Fibroblast of skin of back (primary cell): ENCODE measurements at places on chromosomes 2 and 18.

DNA sequence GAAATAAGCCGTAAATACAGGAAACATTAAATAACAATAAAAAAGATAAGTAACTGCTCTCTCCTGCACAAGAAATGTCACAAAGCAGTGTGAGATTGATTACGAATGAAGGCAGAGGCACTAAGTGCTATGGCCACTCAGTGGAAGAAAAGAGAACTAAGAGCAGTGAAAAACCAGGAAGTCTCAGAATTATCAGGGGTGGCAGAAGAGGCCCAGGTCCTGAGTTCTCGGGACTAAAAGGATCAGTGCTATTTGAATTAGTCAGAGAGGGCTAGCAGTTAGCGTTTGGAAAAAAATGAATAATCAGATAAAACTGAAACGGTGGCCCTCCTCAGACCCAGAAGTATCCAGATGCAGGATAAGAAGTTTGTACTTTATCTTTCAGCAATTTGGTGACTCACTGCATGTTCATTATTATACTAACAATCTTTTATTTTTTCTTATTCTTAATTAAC is 367.1 kb downstream of the ZEB2 start:
- DNase-seq, result peak; percentile 76

- DNase-seq, result no peak
These were observed 557.7 kb upstream of the CHAC2 start for GRCh38 chr2:53209679-53210458.

- DNase-seq, result no peak
These were observed 131.0 kb upstream of the ARL5A start for GRCh38 chr2:151959238-151959637.

GRCh38 chr2:18519914-18520450 is 40.5 kb downstream of the RDH14 start:
- DNase-seq, result no peak

GRCh38 chr2:197090742-197091367 is 164.3 kb upstream of the PGAP1 start:
- DNase-seq, result no peak

DNA sequence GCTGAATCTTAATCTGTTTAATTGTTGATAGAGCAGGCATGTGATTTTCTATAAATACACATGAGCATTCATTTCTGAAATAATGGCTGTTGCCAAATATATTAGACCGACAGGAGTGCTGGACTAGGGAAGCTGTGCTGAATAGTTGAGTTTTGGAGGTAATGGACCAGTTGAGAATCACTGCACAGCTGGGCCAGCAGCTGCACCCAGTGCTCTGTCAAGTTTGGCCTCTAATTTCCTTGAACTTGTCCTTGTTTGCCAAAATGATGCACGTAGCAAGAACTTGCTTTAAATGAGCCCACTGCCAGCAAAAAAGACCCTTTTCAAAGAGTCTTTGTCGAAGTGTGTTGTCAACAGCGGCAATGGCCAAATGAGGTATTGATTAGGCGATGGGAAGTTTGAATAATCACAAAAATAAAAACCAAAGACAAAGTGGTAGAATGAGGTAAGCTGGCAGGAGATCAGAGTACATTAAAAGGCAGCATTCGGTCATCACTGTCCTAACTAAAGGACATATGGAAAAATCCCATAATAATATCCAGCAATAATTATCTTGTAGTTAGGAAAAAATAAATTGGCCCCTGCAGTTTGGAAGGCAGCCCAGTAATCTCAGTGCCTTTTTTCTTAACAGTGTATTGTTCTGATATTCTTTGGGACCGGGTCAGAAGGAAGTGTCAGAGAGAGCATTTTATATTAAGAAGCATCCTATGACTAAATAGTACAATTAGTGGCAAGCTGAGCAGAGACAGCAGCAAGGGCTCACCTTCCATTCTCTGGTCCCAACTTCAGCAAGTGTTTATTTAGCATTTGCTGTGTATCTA is 126.2 kb downstream of the RAPGEF4 start:
- no peak for DNase-seq

GRCh38 chr2:12787891-12788801 is 71.4 kb downstream of the TRIB2 start:
- DNase-seq, result peak; percentile 97

- DNase-seq, result no peak
These were observed 164.4 kb downstream of the SOCS6 start for GRCh38 chr18:70453058-70453775.

GRCh38 chr2:147888680-147889079 is 43.9 kb downstream of the ACVR2A start:
- no peak for DNase-seq

- DNase-seq, result peak; percentile 84
These were observed 30.3 kb upstream of the B3GNT7 start for GRCh38 chr2:231364961-231365810.

DNA sequence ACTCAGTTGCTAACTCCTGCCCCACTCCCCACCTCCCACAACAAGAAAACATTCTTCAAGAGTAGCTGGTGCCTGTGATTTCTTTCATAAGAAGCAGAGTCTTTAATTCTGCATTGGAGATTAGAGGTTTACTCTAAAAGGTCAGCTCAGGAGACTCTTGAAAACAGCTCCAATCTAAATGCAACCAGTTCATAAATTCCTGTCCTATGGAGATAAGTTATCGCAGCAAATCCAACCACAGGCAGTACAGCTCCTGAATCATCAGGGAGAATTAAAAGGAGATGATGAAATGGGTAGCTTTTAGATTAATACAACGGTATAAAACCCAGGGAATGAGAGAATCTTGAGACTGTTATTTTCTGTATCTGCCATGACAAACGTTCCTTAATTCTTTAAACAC is 130.7 kb downstream of the SOCS6 start:
- peak; percentile 54 for DNase-seq

DNA sequence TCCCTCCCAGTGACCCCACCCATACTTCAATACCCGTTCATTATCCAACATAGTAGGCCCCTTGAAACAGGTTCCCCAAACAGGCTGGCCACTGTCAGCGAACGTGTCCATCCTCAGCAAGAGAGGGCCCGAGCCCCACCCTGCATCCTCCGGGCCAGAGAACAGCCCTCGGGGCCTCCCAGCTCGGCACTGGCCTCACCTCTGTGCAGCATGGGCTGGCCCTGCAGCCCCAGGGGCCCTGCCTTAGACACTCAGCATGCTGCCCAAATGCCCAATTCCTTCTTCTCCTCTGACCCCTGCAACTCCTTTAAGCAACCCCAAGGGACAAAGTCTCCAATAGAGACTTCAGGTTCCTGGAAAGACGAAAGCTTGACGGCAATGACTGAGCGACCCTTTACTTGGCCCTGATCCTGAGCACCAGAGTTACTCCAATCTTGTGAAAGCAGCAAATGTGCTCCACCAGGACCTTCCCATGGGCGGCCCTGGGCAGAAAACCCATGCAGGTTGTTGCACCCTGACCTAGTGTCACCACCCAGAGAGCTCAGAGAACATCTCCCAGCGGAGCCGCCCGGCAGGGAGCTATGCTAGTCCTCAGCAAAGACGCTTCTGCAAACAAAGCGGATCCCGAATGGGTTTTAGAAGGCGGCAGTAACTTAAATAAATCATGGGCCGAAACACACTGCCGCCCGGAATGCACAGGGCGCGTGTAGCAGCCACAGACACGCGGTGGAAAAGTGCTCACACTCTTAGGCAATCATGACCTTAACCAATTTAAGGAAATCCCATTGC is 782 bp downstream of the COL6A3 start:
- no peak for DNase-seq

- DNase-seq, result no peak
These were observed 525.5 kb downstream of the IRS1 start for GRCh38 chr2:226274143-226274542.

DNA sequence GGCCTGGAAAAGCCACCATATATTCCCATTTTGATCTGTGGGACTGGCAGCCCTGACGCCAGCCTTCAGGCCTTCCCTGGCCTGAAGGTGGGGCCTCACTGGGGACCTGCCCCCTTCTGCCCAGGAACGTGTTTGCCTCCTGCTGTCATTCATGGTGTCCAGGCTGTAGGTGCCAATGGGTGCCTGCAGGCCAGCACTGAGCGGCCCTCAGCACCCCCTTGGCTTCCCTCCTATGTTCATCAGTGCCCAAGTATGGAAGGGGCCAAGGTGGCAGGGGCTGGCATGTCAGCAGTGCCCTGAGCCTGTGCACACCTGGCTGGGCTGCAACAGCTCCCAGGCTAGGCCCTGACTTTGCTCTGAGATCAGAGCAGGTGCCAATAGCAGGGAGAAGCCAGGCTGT is 800.3 kb upstream of the RAB6C start:
- no peak for DNase-seq

GRCh38 chr2:84894758-84895520 is 10.5 kb upstream of the TMSB10 start:
- peak; percentile 65 for DNase-seq

GRCh38 chr2:50491541-50492476 is 540.1 kb downstream of the NRXN1 start:
- DNase-seq, result peak; percentile 37

GRCh38 chr2:43210467-43211303 is 15.7 kb downstream of the ZFP36L2 start:
- peak; percentile 81 for DNase-seq

DNA sequence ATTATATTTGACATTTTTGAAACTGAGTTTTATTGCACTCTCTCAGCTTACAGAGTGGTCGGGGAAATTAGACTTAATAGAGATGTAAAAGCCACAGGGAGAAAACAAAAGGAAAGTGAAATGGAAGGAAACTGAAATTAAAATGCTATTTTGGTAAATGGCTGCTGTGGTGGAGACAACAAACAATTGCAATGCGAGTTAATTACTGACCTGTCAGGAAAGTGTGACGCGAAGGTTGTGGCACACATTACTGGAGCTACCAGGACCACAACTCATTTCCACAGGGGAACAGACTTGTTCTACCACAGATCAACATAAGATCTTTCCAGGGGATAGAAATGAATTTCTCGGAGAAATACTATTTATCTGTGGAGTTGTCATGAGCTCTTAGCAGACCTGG is 19.5 kb downstream of the ARHGAP15 start:
- DNase-seq, result no peak

- DNase-seq, result peak; percentile 26
These were observed 207.6 kb downstream of the MGAT5 start for GRCh38 chr2:134461511-134461910.

GRCh38 chr2:85148190-85148589 is 15.0 kb downstream of the TCF7L1 start:
- no peak for DNase-seq

DNA sequence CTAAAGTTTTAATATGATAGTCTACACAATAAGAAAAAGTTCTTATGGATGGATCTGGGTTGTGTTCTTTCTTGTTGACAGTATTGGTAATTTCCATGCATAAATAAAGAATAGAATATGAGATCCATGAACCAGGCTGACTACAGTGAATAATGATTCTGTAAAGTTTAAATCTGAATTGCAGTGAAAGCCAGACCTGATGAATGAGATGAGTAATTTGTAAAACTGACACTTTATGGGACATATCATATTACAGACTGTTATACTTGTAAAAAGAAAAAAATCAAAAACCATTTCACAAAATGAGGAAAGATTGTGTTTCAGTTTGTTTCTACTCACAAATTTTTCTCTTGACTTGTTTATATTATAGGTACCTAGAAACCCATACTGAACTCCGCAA is 164.9 kb upstream of the SCN7A start:
- DNase-seq, result no peak

- DNase-seq, result peak; percentile 45
These were observed 209.0 kb downstream of the PRKCE start for GRCh38 chr2:45860136-45861121.

- DNase-seq, result no peak
These were observed 41.9 kb downstream of the ZNF516 start for GRCh38 chr18:76453057-76453561.

DNA sequence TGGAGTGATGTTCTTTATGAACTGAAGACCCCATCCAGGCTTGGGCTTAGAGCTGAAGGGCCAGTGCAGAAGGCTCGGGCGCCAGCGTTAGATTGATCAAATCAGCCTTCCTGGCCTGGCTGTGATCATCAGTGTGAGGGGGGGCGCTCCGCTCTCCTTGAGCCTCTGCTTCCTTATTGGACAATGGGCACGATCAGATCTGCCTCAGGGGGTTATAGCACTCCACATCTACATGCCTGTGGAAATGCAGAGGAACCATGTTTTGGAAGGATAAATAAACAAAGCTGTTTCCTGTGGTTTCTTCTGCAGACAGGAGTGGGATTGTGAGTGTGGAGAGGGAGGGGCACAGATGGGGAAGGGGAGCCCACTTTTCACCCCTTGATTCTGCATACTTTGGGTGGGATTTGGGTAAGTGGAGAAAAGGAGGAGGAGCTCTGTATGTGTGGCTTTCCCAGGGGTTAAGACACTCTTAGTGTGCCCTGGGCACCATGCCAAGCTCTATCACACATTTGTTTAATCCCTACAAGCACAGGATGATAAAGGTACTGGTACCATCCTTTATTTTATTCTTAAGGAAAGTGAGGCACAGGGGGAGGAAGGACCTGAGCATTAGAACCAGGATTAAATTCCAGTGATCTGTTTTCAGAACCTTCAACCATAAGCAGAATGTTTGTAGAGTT is 150.5 kb downstream of the EN1 start:
- peak; percentile 12 for DNase-seq

DNA sequence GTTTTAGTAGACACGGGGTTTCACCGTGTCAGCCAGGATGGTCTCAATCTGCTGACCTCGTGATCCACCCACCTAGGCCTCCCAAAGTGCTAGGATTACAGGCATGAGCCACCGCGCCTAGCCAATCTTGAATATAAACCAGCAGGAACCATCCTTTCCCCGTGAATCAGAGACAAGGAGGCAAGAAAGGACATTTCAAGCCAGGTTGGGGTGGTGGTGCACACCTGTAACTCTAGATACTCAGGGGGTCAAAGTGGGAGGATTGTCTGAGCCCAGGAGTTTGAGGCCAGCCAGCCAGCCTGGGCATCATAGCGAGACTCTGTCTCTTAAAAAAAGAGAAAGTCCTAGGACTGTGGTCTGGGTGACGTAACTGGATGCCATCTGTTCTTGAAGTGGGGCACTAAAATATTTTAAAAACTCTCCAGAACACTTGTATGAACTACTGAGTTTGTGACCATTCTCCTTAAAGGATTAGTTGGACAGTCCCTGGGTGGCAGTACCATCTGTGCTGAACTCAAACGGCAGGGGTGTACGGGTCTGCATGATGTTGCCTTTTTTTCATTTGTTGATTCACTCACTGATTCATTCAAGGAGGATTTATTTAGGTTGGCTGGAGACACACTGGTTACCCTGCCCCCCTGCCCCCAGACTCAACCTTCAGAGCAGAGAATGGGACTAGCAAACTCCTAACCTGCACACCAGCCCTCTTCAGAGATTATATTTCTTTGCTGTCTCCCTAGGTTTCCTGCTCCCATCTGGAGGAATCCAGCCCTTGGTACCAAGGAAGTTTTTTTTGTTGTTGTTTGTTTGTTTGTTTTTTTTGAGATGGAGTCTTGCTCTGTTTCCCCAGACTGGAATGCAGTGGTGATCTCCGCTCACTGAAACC is 2.9 kb upstream of the TLX2 start:
- peak; percentile 49 for DNase-seq

DNA sequence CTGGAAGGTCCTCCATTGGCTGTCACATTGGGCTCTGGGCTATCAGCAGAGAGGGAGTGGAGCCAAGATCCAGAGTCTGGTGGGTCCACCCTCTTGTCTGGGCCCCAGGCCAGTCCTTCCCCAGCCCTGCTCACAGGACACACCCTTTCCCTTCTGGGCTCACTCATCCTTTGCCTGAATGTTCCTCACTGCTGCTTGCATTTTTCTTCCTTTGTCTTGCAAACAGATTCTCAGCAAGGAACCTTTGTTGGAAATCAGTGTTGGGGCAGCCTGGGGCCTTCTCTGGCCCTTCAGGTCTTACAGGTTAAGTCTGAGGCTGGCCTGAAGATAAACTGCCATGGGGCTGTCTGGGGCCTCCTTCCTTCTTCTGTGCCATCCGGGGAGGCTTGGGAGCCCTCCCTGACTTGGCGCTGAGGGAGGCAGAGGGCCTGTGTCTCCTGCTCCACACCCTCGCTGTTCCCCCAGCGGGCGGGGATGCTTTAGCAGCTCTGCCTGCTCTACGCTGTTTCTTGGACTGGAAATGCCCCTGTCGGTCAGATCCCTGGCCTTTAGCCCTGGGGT is 11.5 kb upstream of the CELF4 start:
- DNase-seq, result no peak
